ENCODE measurements at places on chromosomes 12 and 14.

GRCh38 chr12:76101739-76102385, 17.4 kb upstream of the NAP1L1 start:
- no peak for DNase-seq

GRCh38 chr12:24719293-24719721, 229.6 kb downstream of the BCAT1 start:
- DNase-seq: peak; percentile 4

DNA sequence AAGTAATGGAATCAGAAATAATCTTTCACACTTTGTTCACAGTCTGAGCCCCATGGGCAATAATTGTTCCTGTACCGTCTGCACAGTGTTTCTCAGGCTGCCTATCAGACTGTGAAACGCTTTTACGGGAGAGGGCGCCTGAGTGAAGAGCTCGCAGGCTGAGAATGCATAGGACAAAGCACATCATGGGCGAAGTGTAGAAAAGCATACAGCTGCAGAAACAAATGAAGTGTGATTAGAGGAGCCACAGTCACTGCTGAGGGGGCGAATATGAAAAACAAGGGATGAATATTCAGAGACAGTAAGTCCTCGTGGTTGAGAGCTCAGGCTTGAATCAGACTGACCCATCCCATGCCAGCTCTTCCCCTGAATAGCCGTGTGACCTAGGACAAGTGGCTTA, 438.4 kb upstream of the DCN start:
- DNase-seq: no peak

DNA sequence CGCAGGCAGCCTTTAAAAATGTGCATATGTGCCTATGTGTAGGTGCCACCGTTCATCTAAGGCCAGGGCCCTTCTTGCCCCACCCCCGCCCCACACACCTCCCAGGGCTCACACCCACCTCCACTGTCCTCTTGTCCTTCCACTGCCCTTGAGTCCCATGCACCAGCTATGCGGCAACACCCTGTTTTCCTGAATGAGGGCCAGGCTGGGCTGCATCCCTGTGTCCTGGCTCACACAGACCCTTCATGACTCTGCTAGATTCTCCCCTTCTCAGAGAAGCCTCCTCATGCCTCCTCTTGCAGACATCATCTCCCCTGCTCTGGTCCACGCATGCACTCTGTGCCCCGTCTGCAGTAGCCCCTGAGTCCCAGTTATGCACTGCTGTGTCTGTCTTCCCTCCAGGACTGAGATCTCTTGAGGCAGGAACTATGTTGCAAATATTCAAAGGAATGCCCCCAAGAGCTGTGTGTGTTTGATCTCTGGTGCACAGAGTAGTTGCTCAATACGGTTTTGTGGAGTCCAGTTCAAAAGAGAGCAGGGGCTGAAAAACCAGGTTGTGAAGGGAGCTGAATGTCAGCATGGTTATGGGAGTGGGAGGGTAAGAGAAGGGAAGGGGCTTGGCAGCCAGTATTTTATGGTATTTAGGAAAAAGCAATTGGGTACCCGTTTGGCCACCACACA, 47.3 kb upstream of the ESRRB start:
- no peak for DNase-seq

- DNase-seq: no peak
Measured at GRCh38 chr12:132319359-132319950, 9.9 kb downstream of the GALNT9 start.

GRCh38 chr12:113803759-113804140, 162.4 kb downstream of the RBM19 start:
- no peak for DNase-seq

DNA sequence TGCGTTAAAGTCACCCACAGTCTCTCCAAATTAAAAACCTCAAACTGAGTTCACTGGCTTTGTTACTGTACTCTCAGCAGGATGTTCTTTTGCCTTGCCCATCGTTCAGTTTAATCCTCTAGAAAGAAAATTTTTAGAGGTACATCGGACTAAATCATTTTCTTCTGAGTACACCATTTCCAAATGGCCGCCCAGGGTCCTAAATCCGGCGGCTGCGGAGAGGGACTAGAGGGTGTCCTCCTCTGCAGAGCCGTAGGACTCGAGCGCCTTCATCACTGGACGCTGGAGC, 1.4 kb downstream of the LIN7A start:
- DNase-seq: no peak

DNA sequence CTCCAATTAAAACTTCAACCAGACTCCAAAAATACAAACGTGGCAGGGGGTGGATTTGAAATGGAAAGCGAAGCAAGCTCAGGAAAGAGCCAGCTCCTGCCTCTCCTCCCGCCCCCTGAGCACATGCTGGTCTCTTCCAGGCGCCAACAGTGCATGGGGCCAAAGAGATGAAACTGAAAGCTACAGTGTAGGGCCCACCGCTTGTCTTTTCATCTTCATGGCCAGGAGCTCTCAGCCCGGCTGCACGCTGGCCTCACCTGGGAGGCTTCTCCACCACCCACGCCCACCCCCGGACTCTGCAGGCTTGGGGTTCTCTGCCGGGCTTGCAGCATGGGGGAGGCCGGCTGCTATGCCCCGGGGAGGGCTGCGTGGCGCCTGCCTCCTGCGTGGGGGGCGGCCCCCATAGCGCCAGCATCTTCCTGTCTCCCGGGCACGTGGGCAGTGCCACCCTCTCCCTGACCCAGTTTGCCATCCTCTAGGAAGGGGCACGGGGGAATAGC, 2.0 kb downstream of the RIMBP2 start:
- no peak for DNase-seq

DNA sequence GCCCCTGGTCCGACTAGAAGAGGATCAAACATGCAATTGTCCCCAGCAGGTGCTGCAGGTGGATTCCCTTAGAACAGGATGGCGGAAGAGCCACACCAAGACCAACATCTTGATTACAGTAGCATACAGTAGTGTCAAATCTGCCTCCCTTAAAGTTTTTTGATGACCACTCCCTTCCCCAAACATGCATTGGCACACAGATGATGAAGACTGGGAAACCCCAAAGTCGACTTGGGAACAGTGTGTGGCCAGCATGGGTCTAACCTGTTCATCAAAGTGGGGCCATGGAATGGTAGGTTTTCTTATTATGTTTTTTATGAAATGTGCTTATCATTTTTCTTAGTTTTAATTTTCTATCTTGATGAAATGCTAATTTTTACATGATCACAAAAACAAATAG, 8.8 kb downstream of the PLXNC1 start:
- no peak for DNase-seq

GRCh38 chr14:63470962-63471793, 72.0 kb downstream of the PPP2R5E start:
- no peak for DNase-seq

DNA sequence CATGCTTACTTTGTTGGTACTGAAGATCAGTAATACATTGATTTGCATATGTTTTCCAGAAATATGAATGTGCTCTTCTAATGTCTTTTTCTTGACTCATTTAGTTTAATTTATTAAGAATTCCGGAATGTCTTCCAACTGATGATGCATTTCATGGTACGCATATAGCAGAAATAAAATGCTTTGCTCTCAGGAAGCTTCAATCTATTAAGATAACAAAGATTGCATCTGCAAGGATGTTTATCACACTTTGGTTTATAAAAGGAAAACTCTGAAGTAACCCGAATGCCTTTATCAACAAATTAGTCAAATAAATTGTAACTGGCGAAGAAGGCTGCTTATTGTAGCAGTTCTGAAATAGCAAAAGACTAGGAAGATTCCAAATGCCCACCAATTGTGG, 166.4 kb upstream of the LMNTD1 start:
- DNase-seq: no peak

GRCh38 chr14:61368114-61368710, 46.8 kb downstream of the PRKCH start:
- no peak for DNase-seq

DNA sequence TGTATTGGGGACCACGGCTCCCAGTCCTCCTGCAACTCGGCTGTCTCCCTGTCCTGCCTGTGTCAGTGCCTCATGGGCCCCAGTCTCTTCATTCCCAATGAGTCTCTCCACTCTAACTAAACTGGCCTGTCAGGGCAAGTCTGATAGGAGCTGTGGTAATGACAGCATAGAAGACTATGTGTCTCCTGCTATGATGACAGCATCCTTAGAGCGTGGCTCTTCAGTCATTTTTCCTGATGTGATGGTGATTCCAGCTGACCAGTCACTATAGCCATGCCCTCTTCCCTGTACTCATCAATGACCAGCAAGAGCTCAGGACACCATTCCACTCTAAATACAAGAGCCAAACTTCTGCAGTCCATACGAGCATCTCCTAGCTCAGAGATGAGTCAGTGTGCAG, 339.8 kb downstream of the PCNX1 start:
- DNase-seq: no peak

DNA sequence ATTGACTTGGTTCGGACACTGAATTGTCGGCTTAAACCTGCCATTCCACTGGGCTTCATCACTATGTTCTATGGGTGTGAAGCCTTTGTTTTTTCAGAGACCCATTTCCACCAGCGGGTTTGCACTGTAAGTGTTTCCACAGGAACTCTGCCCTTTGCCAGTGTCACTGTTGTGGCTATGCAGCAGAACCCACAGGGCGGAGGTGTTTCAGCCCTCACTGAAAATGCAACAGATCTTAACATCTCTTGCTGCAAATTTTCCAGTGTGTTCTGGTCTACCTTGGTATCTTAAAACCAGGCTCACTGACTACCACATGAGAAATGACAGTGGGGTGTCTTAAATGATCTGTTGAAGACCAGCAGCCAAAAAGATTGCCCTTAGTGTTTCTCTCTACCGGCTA, 21.1 kb downstream of the PRKCH start:
- no peak for DNase-seq

DNA sequence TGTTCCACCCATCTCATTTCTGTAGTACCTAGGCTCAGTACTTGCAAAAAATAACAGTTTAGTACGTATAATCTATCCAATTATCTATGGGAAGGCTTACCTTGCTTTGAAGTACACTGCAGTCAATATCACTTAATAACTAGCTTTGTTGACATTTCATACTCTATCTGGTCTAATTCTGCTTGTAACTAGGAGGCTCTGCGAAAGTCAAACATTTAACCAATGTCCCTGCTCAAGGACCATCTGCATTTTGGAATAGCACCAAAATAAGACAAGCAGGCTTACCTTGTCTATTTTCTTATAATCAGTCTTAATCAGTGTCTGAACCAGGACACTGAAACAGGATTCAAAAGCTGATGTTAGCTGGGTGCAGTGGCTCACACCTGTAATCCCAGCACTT, 39.9 kb downstream of the SLC25A47 start:
- no peak for DNase-seq

- no peak for DNase-seq
Measured at GRCh38 chr12:38328306-38328895, 11.8 kb downstream of the ALG10B start.

DNA sequence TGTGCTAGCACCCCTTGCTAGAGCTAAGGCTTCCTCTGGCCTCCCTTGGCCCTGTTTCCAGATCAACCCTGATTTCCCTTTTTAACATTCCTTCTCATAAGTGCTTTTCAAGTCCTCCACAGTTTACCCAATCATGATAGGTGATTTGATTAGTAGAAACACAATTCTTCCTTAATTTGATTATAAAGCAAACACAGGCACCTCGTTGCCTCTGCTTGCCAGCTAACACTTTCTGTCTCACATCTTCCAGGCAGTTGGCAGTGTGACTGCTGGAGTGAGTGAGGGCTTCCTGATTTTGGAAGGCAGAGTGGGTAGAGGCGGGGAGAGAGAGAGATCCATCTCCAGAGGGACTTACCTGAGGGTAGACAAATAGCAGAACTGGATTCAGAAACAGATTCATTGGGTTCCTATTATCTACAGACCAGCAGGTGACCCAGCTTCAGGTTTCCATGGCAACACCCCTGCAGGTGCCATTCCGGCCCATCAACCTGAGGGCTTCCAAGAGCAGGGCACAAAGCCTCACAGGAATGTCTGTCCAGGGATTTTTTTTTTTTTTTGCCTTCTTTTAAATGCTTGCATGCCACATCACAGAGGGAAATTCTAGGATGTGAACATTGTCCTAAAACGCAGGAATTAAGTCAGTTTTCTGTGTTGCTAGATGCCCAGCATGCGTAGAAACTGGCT, 77.7 kb downstream of the PLXNC1 start:
- DNase-seq: no peak

DNA sequence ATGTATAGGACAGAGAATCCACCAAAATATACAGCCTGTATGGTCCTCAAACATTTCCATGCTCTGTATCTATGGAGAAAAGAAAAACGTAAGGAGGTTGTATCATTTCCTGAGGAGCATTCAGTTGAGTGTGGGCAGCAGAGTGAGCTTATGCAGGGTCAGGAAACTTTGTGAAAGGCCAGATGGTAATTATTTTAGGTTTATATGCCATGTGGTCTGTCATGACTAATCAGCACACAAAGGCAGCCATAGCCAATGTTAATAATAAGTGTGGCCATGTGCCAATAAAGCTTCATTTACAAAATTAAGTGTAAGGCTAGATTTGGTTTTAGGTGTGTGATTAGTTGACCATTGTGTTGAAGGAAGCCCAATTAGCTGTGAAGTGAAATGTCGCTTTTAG, 33.2 kb upstream of the A2M start:
- DNase-seq: no peak

- no peak for DNase-seq
Measured at GRCh38 chr12:67471810-67472209, 176.7 kb upstream of the DYRK2 start.

DNA sequence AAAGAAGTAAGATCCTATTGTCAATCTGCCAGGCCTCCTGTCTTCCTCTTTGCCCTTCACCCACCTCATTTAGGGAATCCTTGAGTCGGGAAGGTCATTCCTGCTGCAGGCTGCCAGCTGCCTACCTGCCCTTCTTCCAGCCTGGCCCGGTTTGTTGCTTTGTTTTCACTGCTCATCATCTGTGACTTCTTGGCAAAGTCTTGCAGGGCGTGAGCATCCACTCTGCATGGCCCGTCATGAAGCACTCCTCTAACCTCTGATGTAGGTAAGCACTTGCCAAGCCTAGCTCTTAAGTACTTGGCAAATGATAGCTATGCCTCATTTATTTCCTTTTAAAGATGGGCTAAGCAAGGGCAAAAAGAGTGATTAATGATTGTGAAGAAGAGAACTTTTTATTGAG, 192.8 kb downstream of the NRXN3 start:
- no peak for DNase-seq

- no peak for DNase-seq
Measured at GRCh38 chr12:111322336-111323250, 46.3 kb downstream of the PHETA1 start.

DNA sequence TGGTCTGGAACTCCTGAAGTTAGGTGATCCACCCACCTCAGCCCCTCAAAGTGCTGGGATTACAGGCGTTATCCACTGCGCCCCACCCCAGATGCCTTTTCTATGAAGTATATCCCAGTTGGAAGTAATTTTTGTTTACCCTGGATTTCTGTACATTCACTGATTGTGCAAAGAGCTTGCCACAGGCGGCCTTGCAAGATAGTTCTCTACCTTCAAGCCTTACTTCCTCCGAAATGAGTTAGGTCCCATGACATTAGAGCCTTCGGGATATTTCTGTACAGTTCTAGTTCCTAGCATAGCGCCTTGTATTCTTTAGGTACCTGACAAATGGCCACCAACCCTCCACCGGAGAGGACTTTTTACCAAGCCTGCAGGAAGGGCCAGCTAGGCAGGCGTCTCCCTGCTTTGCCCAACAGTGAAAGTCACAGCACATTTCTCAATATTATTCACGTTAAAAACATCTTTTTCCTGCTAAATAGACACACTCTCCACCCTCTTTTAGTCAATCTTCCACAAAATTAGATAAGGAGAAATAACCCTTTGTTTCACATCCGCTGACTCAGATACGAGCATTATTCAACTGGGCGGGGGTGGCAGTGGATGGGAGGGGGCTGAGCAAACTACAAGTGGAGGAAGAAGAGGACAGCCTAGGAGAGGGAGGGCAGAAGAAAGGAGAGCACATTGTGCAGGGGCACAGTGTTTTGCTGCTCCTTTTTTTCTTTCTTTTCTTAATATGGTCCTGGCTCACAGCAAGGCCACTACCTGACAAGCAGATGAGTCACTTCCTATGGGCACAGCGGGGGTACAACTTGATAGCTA, 40.0 kb upstream of the CAPRIN2 start:
- no peak for DNase-seq

Data from activated CD8-positive, alpha-beta memory T cell treated with anti-CD3 and anti-CD28 coated beads for 48 hours (primary cell).